ENCODE measurements at places on chromosomes 12 and 14. TPM values are rescaled to one million over a fixed set of nuclear protein-coding genes. Genes with fewer than 3 reads are reported as not detected.

CCDC38 gene
- not detected for total RNA-seq

CARMIL3 gene
- total RNA-seq, result not detected

POU6F1 gene
- total RNA-seq, result 1.1 TPM

PLA2G1B gene
- total RNA-seq, result not detected

SERPINA3 gene
- 0.16 TPM for total RNA-seq

RAD51AP1 gene
- total RNA-seq, result 13.3 TPM

SMCO2 gene
- 0.32 TPM for total RNA-seq
